ENCODE measurements at places on chromosomes 4 and X.
A peak's percentile ranks its signal among the peaks of the same experiment; 100 is the strongest.

- no peak for DNase-seq
These were observed 85.8 kb downstream of the RAPGEF2 start for GRCh38 chr4:159188646-159189045.

DNA sequence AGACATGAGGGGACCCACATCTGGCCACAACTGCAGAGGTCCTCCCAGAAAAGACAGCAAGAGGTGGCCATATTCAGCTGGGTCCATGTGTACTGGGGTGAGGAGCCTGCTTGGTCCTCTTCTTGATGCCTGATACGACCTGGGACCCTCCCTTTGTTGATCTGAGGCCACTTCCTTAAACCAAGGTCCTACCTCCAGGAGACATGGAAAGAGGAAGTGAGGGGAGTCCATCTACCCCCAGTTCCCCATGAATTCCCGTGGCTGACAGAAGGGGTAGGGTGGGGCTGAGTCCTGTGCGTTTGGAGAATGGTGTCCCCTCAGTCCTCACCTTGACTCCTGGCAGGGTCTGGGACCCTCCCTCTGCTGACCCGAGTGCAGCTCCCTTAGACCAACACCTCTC is 2.1 kb downstream of the MAGEA10 start:
- no peak for DNase-seq

- DNase-seq, result no peak
These were observed 28.3 kb upstream of the MSANTD1 start for GRCh38 chr4:3220476-3221183.

DNA sequence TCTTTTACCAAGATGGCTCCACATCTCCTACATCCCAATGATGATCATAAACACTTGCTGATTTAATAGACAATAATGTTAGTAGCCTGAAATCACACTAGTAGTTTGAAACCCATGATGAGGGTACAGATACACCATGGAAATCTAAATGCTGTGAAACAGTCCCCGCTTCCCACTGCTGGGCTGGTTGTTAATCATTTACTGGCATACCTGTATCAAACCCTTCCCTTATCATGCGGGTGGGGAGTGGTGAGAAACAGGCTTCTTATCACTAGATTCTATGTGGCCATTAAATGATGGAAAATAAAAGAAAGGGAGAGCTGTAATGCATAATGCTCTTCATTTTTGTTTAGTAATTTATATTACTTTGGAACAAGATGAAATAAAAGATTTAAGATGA is 21.9 kb downstream of the MAOA start:
- DNase-seq, result no peak

GRCh38 chrX:149937871-149938426 is 342 bp downstream of the EOLA2 start:
- peak; percentile 8 for DNase-seq

GRCh38 chrX:110212299-110212698 is 105.6 kb downstream of the AMMECR1 start:
- DNase-seq, result no peak

- no peak for DNase-seq
These were observed 115.4 kb downstream of the PTTG2 start for GRCh38 chr4:38075370-38076152.

- DNase-seq, result peak; percentile 32
These were observed 23.6 kb upstream of the YTHDC1 start for GRCh38 chr4:68373513-68373912.

DNA sequence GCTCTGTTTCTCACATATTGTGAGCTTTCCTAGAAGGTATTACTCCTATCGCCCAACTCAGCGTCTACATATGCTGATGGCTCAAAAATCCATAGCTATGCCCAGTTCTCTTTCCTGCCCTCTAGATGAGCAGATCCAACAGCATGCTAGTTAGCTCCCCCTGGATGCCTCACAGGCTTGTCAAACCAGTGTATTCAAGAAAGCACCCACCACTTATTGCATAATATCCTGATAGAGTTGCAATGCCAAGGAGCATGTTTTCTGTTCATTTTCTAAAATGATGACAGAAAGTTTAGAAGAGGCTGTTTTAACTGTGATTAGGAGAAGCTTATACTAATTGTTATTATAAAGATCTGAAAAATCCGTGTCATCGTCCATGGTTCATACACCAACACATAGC is 1.9 kb upstream of the PACRGL start:
- no peak for DNase-seq

DNA sequence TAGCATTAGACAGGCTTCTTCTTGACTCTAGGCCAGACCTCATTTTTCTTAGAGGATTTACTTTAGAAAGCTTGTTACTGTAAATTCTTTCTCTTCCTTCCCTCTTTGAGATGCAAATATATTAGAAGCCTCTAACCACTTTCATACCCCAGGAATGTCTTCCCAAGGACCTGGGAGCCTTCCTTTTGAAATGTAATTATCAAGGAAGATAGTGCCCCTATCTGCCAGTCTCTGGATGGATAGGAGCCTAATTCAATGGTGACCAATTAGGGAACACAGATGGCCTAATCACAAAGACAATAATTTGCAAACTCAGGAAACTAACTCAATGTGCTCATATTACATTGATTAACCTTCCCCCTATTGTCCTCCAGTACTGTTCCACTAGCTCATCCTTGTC is 145.6 kb upstream of the DCAF8L1 start:
- no peak for DNase-seq

- DNase-seq, result no peak
These were observed 101.9 kb upstream of the CCSER1 start for GRCh38 chr4:90025248-90025647.

DNA sequence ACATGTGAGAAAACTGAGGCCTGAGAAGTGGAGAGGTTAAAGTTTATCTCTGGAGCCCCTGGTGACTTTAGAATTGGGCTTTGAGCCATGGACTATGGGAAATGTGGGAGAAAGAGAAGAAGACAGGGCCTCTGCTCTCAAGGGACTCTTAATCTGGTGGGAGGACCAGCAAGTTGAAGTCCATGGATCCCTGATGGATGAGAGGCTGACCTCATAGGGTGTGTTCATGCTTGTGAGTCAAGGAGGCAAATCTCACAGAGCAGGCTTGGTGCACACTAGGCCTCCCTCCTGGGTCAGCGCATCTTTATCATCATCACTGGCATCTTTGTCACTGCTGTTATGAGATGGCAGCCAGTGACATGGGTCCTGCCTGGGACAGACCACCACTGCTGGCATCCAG is 211.9 kb downstream of the AFAP1 start:
- no peak for DNase-seq

- no peak for DNase-seq
These were observed 1637.3 kb upstream of the PABPC4L start for GRCh38 chr4:135838889-135839288.

DNA sequence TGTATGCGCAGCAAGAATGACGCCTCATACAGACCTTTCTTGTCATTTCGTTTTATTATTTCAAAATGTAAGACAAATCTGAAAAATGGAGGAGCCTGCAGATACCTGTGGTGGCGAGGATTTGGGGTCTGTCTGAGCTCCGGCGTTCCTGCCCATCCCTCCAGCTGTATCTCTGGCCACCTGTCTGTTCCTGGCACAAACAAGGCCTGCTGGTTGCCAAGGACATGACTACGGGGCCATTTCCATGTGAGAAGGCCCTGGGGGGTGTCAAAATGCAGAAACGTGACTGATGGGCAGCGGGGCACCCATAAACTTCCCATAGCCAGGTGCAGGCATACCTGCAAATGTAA is 591 bp upstream of the TSPAN7 start:
- DNase-seq, result no peak

GRCh38 chrX:47690175-47690574 is 31.2 kb upstream of the UXT start:
- DNase-seq, result no peak

- DNase-seq, result no peak
These were observed 629.7 kb downstream of the PCDH7 start for GRCh38 chr4:31349907-31350306.

- DNase-seq, result no peak
These were observed 67.6 kb downstream of the ATG4A start for GRCh38 chrX:108159028-108159670.

All from effector memory CD4-positive, alpha-beta T cell (primary cell).